Left lobe of liver (tissue), 2 donors: ENCODE measurements at places on chromosomes 2 and 18. TPM values are rescaled to one million over a fixed set of nuclear protein-coding genes. Genes with fewer than 3 reads are reported as not detected.

The PASK gene
- total RNA-seq, result 5.0 TPM

The CCDC68 gene
- total RNA-seq, result 4.6 TPM

The EML4 gene
- total RNA-seq, result 30.4 TPM

The MEMO1 gene
- 22.7 TPM for total RNA-seq

The WNT10A gene
- not detected for total RNA-seq

The NR4A2 gene
- 0.91 TPM for total RNA-seq

The CXCR4 gene
- 2.0 TPM for total RNA-seq

GRCh38 chr18:31983020-31983419 is 35.6 kb upstream of the RNF125 start:
- peak; percentile 89 for DNase-seq

DNA sequence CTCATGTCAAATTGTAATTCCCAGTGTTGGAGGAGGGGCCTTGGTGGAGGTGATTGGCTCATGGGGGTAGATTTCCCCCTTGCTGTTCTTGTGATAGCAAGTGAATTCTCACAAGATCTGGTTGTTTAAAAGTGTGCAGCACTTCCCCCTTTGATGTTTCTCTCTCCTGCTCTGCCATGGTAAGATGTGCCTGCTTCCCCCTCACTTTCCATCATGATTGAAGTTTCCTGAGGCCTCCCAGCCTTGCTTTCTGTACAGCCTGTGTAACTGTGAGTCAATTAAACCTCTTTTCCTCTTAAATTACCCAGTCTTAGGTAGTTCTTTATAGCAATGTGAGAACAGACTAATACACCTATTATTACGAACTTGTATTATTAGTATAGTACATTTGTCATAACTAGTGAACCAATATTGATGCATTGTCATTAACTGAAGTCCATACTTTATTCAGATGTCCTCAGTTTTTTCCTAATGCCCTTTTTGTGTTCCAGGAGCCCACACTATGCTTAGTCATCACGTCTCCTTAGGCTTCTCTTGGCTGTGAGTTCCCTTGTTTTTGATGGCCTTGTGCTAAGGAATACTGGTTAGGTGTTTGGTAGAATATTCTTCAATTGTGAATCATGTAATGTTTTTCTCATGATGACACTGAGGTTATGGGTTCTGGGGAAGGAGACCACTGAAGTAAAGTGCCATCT is 4.5 kb upstream of the MAP3K2 start:
- DNase-seq, result no peak

GRCh38 chr18:78610179-78610578 is 369.4 kb upstream of the SALL3 start:
- DNase-seq, result no peak

GRCh38 chr2:128300151-128301020 is 18.3 kb downstream of the HS6ST1 start:
- DNase-seq, result no peak

GRCh38 chr18:12843420-12844350 is 40.4 kb downstream of the PTPN2 start:
- DNase-seq, result no peak

- DNase-seq, result no peak
Observed at GRCh38 chr2:108449410-108450130, 564 bp downstream of the GCC2 start.

- no peak for DNase-seq
Observed at GRCh38 chr2:107775211-107775610, 51.5 kb upstream of the RGPD4 start.

DNA sequence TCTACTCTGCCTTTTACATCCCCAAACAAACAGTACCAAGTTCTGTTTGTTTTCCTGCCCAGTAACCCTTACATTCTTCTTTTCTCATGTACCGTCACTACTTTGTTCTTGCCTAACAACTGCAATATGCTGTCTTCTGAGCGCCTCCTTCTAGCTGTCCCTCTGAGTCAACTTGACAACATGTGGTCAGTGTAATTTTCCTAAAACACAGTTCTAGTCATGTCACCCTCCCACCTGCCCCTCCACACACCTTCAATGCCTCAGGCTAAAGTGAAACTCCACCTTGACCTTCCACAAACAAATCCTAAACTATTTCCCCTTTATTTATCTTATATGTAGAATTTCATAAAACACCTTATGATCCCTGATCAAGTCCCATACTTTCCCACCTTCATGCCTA is 124.6 kb upstream of the CD302 start:
- DNase-seq, result no peak

- no peak for DNase-seq
Observed at GRCh38 chr2:173216051-173216450, 138.6 kb upstream of the CDCA7 start.

DNA sequence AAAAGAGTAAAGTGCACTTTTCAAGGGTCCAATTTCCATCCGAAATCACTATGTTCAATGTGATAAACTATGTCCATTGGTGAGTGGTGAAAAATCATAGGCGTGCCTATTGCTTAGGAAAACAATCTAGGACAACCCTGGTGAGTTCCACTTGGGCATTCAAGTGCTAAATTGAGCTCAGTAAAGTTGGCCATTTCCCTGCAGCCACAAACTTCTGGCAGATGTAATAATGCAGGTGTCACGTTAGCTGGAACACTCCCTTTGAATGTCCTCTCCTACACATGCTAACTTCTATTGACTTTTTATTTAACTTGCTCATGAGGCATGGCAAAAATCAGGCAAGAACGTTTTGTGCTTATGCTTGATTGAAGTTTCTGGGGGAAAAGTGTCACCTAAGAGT is 67.1 kb downstream of the CPS1 start:
- no peak for DNase-seq

DNA sequence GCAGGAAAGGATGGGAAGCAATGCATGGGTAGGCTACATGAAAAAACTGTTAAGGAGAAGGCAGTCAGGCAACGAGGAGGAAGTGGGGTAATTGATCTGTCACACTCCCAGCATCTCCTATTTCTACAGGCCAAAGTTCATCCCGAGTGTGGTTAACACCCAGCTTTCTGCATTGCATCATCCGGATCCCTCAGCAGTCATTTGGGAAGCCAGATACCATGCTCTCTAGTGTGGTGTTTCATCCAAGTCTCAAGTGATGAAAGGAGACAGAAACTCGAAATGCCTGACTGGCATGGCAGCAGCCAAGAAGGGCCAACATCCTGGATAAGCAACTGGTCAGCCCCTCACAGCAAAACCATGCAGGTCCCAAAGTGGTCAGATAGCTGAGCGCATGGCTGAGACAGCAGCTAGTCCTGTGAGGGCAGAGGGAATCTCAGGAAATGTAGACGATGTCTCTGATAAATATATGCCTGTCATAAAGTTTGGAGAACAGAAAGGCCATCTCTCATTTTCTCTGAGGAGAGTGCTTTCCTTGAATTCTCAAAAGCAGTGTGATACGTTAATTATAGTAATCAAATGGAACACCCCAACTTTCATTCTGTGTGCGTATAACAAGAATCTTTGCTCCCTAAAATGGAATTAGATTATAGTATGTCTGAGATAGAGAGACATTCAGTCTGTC is 24.8 kb upstream of the HNRNPA3 start:
- DNase-seq, result peak; percentile 64

DNA sequence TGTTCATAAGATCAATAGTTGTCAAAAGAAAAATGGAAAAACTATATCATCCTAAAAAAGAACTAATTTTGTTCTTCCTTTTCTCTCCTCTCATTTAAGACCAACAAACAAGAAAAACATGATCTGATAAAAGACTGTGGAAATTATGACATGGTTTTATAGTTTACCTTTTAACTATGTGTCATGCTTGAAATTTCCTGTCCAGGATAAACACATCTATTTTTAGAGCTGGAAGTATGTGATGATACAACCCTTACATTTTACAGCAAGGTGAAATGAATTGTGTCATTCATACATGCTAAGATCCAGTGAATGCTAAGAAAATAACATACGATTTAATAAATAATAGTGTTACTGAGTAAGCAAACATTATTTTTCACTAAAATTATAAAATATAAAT is 89.9 kb downstream of the GULP1 start:
- DNase-seq, result no peak

- DNase-seq, result no peak
Observed at GRCh38 chr2:80489717-80490116, 185.2 kb upstream of the LRRTM1 start.

DNA sequence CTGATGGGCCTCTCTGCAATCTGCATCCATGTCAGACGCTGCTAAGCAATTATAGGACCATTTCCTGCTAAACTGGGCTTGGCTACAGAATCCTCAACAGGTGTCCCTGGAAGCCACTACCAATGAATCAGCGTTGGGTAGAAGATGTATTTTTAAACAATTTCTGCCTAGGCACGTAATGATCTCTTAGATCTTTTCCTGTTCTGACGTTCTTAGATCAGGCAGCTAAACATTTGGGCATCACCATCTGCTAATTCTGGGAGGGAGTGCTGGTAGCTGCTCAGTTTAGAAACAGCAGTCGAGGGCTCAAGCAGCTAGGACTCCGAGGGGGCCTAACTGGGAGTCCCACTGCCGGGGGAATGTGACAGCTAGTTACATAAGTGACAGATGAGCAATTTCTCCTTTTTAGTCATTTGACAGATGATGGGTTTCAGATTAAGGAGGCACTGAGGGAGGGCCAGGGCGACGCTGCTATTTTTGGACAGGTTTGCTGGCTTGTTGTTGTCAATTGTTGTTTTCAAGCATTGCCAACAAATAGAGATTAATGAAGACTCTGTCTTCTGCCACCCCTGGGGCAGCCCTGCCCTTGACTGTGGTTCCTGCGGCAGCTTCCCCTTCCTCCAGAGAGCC is 92.7 kb downstream of the MRO start:
- no peak for DNase-seq

GRCh38 chr18:2589345-2590068 is 18.1 kb downstream of the NDC80 start:
- no peak for DNase-seq

GRCh38 chr2:100865816-100866460 is 46.0 kb downstream of the NPAS2 start:
- no peak for DNase-seq
